ENCODE measurements at places on chromosomes 1 and 21. TPM values are rescaled to one million over a fixed set of nuclear protein-coding genes. Genes with fewer than 3 reads are reported as not detected.

ADGRL4 gene
- 16.1 TPM for total RNA-seq

GRCh38 chr21:25441835-25442234, 165.4 kb downstream of the MRPL39 start:
- no peak for DNase-seq
- H3K27ac ChIP-seq, result no peak overlapping the region
- H3K4me1 ChIP-seq, result no peaks in the 10 kb centered on the region
- H3K4me3 ChIP-seq, result no peak overlapping the region
- no peaks in the 10 kb centered on the region for H3K27me3 ChIP-seq

DNA sequence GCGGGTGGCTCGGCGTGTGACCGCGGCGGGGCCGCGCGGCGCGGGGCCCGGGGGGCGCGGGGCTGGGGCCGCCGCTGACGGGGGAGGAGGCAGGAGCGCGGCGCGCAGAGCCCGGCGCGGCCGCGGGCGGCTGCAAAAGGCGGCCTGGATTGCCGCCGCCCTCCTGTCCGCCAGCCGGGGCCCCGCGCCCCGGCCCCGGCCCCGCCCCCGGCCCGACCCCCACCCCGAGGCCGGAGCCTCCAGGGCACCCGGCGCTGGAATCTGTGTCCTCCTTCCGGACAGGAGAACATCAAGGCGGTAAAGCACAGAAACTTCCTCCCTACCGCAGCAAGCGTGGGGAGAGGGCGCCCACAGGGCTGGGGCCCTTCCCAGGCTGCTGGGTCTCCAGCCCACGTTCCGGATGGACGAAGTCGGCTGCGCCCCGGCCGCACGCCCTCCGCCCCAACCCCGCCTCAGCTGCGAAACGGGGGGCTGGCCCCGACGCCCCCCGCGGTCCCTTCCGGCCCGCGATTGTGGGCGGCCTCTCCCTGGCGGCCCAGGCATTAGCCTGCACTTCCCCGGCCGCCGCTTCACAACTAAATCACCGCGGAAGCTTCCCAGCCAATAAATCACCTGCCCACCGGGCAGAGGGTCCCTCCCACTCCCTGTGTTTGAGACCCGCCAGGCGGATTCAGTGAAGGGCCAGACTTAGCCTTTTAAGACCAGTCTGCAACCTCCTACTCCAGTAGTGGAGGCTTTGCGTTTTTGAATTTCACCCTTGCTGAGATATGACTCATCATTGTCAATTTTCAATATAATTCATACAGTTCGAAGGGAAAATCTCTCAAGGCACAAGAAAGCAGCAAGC, 106.0 kb downstream of the SLC45A1 start:
- H3K4me3 ChIP-seq, result peak overlapping the region; percentile 87
- H3K36me3 ChIP-seq, result peaks cover 3% of the 10 kb centered on the region
- peak; percentile 88 for DNase-seq
- peaks cover 17% of the 10 kb centered on the region for H3K4me1 ChIP-seq
- H3K27ac ChIP-seq, result peak overlapping the region; percentile 100

DNA sequence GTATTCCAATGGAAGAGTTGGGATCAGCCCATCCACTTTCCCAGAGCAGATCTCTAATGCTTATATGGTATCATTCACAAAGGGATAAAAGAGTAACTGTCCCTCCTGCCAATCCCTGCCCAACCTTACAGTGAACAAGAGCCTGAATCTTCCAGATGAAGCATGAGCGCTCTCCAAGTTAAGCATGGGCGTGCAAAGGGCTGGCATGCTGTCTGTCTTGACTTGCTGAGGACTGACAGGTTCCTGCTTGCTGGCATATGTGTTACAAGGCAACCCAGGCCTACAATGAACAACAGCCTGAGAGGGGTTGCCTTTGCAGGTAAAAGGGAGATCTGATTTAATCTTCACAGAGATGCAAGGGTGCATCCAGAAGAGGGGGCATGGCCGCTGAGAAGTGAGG, 155.6 kb upstream of the SOD1 start:
- H3K27me3 ChIP-seq, result no peaks in the 10 kb centered on the region
- H3K4me1 ChIP-seq, result peaks cover 2% of the 10 kb centered on the region
- H3K27ac ChIP-seq, result no peak overlapping the region
- no peak for DNase-seq
- no peaks in the 10 kb centered on the region for H3K36me3 ChIP-seq

DNA sequence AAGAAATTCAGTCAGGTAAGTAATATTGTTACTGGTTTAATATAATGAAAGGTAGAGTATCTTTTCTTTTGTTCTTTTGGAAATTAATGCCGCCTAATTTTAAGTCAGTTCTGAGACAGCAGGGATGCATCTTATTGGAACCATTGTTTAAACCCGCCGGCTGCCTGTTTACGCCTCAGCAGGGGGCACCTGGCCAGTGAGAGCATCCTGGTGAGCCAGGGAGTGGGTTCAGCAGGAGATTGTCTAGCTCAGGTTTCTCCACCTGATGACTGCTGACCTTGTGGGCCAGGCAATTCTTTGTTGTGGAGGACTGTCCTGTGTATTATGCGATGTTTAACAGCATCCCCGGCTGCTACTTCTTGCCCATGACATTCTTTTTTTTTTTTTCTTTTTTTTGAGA, 30.2 kb downstream of the CHAF1B start:
- no peak overlapping the region for H3K27ac ChIP-seq
- H3K4me3 ChIP-seq, result no peak overlapping the region
- no peaks in the 10 kb centered on the region for H3K27me3 ChIP-seq
- no peaks in the 10 kb centered on the region for H3K4me1 ChIP-seq

DNA sequence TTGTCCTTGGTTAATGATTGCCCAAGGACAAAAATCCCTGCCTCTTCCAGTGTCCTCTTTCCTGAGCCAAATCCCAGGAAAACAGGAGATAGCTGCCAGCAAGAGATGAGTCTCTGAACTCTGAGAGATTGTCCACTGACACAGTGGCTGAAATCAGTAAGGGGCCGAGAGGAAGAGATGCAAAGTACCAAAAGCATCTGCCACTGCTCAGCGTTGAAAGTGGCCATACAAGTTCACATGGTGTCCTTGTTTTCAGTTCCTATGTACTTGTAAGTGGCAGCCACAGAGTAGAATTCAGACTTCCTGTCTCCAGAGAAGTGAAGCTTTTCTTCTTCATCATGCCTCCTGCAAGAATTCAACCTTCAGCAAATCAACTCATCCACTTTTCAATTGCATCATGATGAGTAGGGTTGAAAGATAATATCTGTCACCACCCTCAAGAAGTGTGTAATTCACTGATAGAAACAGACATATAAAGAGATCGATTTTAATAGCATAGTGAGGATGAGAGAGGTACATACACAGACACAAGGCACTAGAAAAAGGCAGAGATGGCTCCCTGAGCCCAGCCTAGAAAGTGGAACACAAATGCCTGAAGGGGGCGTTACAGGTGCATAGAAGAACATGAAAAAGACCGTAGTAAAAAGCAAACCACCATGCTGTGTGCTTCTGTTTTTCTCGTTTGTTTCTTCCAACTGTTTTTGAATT, 185.8 kb downstream of the MRPL39 start:
- no peak overlapping the region for H3K27ac ChIP-seq
- no peak for DNase-seq
- no peaks in the 10 kb centered on the region for H3K36me3 ChIP-seq
- no peak overlapping the region for H3K4me3 ChIP-seq

DNA sequence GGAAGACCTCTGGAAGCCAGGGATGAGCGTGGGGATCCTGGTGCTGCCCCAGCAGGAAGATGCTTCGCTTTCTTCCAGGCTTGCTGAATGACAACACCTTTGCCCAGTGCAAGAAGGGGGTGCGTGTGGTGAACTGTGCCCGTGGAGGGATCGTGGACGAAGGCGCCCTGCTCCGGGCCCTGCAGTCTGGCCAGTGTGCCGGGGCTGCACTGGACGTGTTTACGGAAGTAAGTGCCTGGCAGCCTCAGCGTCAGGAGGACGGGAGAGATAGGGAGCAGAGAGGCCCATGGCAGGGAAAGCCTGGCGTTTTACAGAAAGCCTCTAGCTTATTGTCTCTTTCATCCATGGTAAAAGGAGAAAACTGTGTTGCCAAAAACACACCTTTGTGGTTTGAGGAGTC, 23.5 kb downstream of the PHGDH start:
- H3K4me3 ChIP-seq, result no peak overlapping the region
- no peak overlapping the region for H3K27ac ChIP-seq
- no peaks in the 10 kb centered on the region for H3K27me3 ChIP-seq
- peaks cover 6% of the 10 kb centered on the region for H3K4me1 ChIP-seq

- no peak overlapping the region for H3K27ac ChIP-seq
- H3K4me3 ChIP-seq, result no peak overlapping the region
- no peaks in the 10 kb centered on the region for H3K27me3 ChIP-seq
- H3K4me1 ChIP-seq, result no peaks in the 10 kb centered on the region
- no peaks in the 10 kb centered on the region for H3K36me3 ChIP-seq
These were observed 308.0 kb downstream of the HMCN1 start for GRCh38 chr1:186042230-186042629.

- H3K36me3 ChIP-seq, result no peaks in the 10 kb centered on the region
- H3K4me3 ChIP-seq, result peak overlapping the region; percentile 66
- H3K27me3 ChIP-seq, result no peaks in the 10 kb centered on the region
- peak overlapping the region; percentile 71 for H3K27ac ChIP-seq
These were observed 483 bp downstream of the PEAR1 start for GRCh38 chr1:156894001-156894400.

DNA sequence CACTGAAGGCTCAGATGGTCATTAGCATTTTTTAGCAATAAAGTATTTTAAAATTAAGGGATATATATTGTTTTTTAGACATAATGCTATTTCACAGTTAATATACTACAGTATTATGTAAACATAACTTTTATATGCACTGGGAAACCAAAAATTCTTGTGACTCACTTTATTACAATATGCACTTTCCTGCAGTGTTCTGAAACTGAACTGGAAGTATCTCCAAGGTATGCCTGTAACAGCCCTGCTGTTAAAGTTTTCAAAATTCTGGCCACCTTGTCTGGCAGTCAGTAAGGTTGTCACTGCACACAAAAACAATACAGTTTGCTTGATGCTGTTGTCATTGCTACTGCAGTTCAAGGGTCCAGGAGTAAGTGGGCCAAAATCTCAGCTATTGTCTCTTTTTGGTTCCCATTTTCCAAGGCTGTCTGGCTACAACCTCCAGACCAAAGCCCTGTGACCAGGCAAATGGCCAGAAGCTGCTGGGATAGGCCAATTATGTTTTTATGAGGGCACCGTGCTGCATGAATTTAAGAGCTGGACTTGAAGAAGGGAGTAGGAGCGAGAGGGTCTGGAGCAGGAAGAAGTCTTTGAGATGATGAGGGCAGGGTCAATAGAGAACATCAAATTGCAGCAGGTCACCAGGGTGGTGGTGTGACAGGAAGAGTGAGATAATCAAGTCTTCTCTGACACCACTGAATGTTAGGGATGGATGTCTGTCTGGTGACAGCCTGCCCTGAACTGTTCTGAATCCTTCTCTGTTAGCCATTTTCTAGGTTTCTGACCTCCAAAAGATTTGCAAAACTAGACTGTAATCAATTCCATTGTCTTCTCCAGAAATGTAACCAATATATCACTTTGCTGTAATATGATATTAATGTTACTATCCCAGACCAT, 82.3 kb upstream of the CACHD1 start:
- no peaks in the 10 kb centered on the region for H3K36me3 ChIP-seq
- DNase-seq, result peak; percentile 86
- no peak overlapping the region for H3K4me3 ChIP-seq
- H3K4me1 ChIP-seq, result peaks cover 21% of the 10 kb centered on the region

DNA sequence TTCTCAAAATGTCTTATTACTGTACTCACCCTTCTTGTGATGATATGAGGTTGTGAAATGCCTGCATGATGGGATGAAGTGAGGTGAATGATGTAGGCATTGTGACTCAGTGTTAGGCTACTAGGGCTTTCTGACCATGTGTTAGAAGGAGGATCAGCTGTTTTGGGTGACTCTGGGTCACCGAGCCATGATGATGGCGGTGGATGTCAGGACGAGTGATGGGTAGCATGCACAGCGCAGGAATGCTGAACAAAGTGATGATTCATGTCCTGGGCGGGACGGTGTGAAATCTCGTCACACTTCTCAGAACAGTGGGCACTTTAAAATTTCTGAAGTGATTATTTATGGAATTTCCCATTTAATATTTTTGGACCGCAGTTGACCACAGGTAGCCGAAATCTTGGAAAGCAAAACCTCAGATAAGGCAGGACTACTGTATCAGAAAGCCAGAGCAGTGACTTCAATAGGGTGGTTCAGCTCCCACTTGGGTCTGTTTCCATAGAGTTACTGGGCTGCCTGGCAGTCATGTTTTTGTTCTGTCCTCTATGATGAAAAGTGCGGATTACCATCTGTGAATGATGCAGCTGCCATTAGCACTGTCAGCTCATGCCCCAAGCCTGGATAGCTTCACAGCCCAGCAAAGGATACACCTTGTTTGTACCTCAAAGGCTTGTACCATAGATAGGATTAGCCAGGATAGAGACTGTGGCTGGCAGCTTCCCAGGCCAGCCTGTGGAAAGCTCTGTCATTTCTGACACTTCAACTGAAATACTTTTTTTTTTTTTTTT, 26.6 kb downstream of the IL6R start:
- H3K4me1 ChIP-seq, result peaks cover 16% of the 10 kb centered on the region
- no peak overlapping the region for H3K4me3 ChIP-seq
- no peak for DNase-seq
- no peaks in the 10 kb centered on the region for H3K36me3 ChIP-seq

GRCh38 chr1:68696221-68696620, 199.3 kb upstream of the DEPDC1 start:
- no peaks in the 10 kb centered on the region for H3K4me1 ChIP-seq
- no peaks in the 10 kb centered on the region for H3K27me3 ChIP-seq
- no peak overlapping the region for H3K4me3 ChIP-seq
- H3K27ac ChIP-seq, result no peak overlapping the region
- no peak for DNase-seq

GRCh38 chr1:84298328-84298683, 3.2 kb upstream of the SAMD13 start:
- H3K4me1 ChIP-seq, result peaks cover 35% of the 10 kb centered on the region
- H3K27me3 ChIP-seq, result no peaks in the 10 kb centered on the region
- no peaks in the 10 kb centered on the region for H3K36me3 ChIP-seq
- peak; percentile 70 for DNase-seq

DNA sequence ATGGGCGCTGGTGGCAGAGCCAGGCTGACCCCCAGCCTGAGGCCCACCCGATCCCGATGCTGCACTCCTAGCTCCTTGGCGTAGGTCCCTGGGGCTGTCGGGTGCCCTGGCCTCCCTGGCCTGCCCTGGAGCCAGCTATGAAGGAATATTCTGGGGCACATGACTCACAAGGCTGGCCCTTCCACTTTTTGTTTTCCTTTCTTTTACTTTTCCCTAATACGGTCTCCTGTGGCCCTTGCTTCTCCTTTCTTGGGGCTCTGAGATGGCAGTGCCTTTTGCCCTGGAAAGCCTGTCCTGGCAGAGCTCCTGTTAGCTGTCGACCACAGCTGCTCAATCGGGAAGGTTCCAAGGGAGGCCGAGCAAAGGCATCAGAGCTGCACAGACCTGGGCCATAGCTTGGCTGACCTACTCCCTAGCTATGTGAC, 22.1 kb downstream of the ARHGEF10L start:
- H3K4me1 ChIP-seq, result peaks cover 10% of the 10 kb centered on the region
- no peaks in the 10 kb centered on the region for H3K27me3 ChIP-seq
- peak overlapping the region; percentile 89 for H3K27ac ChIP-seq
- H3K4me3 ChIP-seq, result no peak overlapping the region

GRCh38 chr1:172824209-172824608, 165.3 kb downstream of the FASLG start:
- no peaks in the 10 kb centered on the region for H3K36me3 ChIP-seq
- H3K27ac ChIP-seq, result no peak overlapping the region
- DNase-seq, result no peak
- no peak overlapping the region for H3K4me3 ChIP-seq
- H3K4me1 ChIP-seq, result peaks cover 5% of the 10 kb centered on the region

GRCh38 chr1:208043691-208044181, 132.8 kb upstream of the CD34 start:
- H3K27ac ChIP-seq, result no peak overlapping the region
- DNase-seq, result no peak
- H3K27me3 ChIP-seq, result no peaks in the 10 kb centered on the region
- H3K36me3 ChIP-seq, result peaks cover 10% of the 10 kb centered on the region
- no peaks in the 10 kb centered on the region for H3K4me1 ChIP-seq
- H3K4me3 ChIP-seq, result no peak overlapping the region

- DNase-seq, result peak; percentile 77
- H3K27me3 ChIP-seq, result peaks cover 4% of the 10 kb centered on the region
- H3K27ac ChIP-seq, result no peak within 1 kb of the TSS
- no peaks in the 10 kb centered on the region for H3K4me1 ChIP-seq
These were observed at the start of gene CRABP2 for GRCh38 chr1:156705321-156705917. TSS of gene CRABP2 (minus strand) at chr1:156705583. CDS start at chr1:156705446, 137 bp downstream.

Data from lung (tissue), 17 donors.